ENCODE measurements at places on chromosomes 3 and 15. TPM values are rescaled to one million over a fixed set of nuclear protein-coding genes. Genes with fewer than 3 reads are reported as not detected.
A peak's percentile ranks its signal among the peaks of the same experiment; 100 is the strongest.

DNA sequence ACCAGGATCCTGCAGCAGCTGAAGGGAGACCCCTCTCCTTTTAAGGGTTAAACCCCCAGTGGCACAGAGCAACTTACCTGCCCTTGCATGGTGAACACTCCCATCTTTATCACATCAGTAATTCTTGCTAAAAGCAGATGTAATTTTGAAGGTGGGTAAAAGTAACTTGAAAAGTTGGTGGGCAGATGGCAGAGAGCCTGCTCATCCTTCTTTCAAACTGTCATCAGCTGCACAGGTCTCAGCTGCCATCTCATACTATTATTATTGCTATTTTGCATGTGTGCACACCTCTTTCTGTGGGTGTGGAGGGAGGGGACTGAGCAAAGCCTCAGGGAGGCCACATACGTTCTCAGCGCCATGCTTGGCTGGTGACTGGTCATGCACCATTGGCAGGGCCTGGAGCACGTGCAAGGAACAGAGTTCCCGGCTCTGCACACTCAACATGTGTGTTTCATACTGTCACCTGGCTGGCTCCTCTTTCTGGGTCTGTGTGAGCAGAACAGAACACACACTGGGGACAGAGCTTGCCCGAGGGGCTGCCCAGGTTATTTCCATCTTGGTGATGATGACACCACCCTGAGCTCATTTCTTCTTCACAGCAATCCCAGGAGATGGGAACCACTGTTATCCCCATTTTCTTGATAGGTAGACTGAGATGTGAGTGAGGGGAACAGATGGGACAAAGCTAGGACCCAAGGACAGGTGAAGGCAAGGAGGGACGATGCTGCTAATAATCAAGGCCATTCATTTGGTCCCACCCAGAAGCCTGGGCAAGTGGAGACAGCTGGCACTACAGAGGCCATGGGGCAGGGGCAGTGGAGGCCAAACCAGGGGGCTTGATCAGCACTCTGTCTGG, 95.8 kb upstream of the KLF13 start:
- DNase-seq, result peak; percentile 47

GRCh38 chr15:57395292-57395691, 19.0 kb downstream of the CGNL1 start:
- no peak for DNase-seq

The RTP1 gene
- not detected for total RNA-seq

DNA sequence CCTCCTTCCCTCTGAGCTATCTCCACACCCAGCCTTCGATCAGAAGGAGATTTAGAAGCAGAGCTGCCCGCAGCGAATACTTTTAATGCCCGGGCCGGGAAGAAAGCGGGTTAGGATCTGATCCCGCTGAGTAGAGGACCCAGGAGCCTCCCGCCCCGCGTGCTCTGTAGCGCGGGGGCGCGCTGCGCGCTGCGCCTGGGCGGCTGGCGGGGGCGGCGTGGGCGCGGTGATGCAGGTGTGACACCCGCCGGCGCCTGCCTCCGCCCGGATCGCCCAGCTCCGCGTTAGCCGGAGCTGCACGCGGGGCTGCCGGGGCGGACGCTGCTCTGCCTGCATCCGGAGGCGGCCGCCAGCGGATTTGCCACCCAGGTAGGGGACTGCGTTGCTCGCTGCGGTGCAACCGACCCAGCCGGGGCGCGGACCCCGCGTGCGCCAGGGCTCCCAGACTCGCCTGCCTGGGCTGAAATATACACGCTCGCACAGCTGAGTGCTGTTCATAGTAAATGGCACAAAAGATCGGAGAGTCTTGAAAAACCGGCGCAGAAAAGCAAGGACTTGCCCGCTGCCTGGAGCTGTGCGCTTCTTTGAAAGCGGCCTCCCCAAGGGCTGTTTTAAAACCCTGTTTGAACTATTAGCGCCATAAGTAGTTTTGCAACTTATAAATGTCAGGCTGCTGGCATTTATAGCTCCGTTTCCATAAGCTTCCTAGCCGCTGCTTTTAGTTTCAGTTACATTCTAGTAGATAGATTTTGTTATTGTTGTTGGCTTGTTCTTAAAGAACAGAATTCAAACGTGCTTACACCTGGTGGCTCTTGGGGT, at the start of gene SV2B:
Gene SV2B (plus strand): TSS at position 263 of the 819 bp plus-strand sequence. CDS start 126,007 bp downstream, outside the sequence.
- DNase-seq, result no peak

- DNase-seq, result no peak
Observed at GRCh38 chr3:43405888-43406642, 119.7 kb downstream of the SNRK start.

The CHRM5 gene
- 0.18 TPM for total RNA-seq

GRCh38 chr15:91908391-91908790, 54.9 kb downstream of the SLCO3A1 start:
- no peak for DNase-seq

DNA sequence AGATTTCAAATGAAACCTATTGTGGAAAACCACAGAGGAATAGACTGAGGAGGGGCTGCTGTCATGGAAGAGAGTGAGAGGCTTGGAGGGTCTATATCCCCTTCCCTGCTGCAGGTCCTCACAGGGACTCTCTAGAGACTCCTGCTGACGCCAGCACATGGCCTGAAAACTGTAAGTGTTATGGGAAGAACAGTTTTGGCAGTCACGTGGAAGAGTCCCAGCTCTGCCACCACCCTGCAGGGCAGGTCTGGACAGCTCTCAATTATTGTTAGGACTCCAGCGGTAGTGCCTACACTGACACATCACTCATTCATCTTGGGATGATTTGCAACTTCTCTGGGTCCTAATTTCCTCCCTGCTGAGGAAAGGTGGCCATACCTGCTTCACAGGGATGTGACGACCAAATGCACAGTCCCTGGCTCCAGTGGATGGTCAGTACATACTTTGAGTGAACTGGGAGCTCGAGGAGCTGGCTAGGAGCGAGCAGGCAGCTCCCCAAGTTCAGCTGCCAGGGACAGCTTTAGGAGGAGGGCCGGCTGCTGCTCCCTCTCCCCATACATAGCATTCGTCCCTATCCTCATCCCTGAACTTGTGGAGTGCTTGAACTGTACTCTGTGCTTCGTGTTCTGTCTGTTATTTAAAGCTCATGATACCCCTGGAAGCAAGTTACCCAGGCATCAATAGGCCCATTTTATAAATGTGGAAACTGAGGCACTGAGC, 49.2 kb downstream of the CTXND1 start:
- no peak for DNase-seq

The CCNB2 gene
- total RNA-seq, result 0.80 TPM

DNA sequence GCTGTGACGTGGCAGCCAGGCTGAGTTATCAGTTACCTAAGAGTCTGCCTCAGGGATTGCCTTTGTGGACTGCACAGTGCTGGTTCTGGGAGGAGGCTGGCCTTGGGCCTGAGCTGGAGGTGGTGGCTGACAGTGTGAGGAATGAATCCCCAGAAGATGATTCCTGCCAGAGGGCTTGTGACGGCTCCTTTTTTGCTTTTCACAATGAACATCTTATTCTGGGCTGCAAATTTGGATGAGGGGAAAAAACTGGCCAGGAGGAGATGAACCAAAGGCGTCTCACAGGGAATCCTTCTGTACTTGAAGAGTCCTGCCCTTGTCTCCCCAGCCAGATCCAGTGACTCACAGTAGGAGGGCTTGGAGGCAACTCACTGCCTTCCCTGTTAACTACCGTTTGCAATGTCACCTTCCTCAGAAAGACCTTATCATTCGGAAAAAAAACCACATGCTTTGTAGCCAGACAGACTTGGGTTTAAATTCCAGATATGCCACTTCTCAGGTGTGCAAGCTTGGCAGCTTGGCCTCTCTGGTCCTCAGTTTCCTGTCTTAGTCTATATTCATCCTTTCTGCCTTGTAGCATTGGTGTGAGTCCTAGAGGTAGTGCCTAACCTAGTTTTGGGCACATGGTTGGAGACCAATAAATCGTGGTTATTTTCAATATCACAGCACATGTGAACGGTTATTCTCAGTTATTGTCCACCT, 19.1 kb downstream of the ST6GAL1 start:
- DNase-seq, result no peak

GRCh38 chr3:160943996-160944395, 161.2 kb downstream of the B3GALNT1 start:
- DNase-seq, result no peak

The NTRK3 gene
- total RNA-seq, result 28.4 TPM

DNA sequence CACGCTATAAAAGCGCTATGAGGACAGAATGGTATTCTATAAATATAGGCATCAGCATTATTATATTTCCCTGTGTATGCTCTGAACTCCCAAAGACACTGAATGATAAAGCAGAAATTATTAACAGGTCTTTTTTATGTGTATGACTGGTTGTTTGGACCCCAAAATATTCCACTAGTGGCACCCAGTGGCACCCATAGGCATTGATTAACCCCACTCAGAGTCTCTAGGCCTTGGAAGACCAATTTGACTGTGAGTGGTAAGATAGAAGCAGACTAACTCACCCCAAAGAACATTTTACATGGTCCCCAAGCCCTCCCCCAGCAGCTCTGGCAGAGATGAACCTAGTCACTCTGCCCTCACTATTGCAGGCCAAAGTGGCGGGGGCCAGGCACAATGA, 45.4 kb upstream of the UBE2E1 start:
- no peak for DNase-seq

- no peak for DNase-seq
Observed at GRCh38 chr3:45807681-45808540, 11.6 kb upstream of the SLC6A20 start.

All from sciatic nerve (tissue), 2 donors.